GM12892 (cell line): ENCODE measurements at places on chromosomes 13 and 19.

DNA sequence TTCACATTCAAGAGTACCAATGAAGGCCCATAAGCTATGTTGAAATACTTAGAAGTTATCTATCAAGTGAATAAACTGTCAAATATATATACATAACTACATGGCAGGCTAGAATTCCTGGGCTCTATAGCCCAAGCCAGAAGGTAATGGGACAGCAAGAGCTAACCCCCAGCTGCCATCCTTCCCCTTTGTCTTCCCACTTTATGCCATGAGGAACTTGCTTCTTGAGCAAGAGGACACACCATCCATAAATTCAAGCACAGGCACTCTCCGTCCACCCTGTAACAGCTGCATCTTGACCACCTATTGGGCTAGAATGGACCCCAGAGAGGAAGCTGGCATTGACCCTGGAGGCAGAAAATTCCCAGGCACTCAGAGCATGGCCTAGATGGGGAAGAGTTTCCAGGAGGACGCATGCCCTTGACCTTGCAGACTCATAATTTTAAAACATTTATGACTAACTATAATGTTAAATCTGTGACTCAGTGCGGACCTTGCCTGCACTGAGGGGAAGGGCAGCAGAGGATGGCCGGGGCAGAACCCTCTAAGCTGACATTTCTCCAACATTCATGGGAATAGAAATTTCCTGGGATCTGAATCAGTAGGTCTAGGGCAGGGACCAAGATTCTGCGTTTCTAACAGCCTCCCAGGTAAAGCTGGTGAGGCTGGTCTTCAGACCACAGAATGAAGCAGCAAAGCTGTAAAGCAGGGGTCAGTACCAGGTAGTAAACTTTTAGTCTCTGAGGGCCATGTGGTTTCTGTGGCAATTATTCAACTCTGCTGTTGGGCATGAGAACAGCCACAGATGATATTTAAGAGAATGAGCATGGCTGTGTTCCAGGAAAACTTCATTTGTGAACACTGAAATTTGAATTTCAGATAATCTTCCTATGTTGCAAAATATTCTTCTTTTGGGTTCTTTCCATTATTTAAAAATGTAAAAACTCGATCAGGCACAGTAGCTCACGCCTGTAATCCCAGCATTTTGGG, 71.4 kb upstream of the CLDN10 start:
- no peak for DNase-seq

DNA sequence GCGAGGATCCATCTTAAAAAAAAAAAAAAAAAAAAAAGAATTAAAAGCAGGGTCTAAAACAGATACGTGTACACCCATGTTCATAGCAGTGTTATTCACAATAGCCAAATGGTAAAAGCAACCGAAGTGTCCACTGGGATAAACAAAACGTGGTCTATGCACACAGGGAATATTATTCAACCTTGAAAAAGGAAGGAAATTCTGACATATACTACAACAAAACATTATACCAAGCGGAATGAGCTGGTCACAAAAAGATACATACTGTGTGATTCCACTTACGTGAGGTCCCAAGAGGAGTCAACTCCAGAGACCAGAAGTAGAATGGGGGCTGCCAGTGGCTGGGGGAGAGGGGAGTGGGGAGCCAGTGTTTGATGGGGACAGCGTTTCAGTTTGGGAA, 14.7 kb upstream of the ADPRHL1 start:
- DNase-seq = no peak

DNA sequence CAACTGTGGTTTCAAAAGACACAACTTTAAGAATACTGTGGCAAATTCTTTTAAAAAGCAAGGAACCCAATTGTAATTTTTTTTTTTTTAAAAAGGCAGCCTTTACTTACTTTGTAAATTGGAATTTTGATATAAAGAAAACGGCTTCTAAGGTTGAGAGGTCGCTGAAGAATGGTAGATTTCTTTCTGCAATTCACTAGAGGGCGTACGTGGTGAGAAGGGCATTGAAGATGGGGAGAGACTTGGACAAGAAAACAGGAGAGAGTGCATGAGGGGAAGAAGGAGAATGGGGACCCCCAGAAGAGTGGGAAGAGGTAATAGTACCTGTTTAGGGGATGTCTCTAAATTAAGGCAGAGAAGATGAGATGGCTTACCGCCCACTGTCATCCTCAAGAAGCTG, 33.5 kb upstream of the PABPC3 start:
- no peak for DNase-seq

- no peak for DNase-seq
Measured at GRCh38 chr19:56642711-56643459, at the start of gene SMIM17. TSS of gene SMIM17 (plus strand) at chr19:56643159. CDS start at chr19:56645668, 2,509 bp downstream.

- no peak for DNase-seq
Measured at GRCh38 chr13:79681069-79681468, 200.1 kb downstream of the NDFIP2 start.

DNA sequence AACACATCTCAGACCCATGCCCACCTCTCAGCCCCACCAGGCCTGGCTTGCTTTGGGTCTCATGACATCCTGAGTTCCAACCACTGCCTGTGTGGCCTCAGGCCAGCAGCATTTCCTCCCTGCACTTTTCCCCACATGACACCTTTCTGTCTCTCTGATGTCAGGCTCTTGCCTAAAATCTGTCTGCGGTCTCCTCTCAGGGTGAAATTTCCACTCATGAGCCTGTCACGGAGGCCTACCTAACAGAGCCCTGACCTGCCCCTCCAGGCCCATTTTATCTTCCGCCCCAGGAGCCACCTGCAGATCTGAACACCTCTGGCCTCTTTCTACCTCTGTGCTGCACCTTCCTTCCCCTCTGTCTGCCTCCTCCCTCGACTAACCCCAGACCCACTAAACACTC, 93.5 kb downstream of the ZDHHC20 start:
- DNase-seq = no peak

DNA sequence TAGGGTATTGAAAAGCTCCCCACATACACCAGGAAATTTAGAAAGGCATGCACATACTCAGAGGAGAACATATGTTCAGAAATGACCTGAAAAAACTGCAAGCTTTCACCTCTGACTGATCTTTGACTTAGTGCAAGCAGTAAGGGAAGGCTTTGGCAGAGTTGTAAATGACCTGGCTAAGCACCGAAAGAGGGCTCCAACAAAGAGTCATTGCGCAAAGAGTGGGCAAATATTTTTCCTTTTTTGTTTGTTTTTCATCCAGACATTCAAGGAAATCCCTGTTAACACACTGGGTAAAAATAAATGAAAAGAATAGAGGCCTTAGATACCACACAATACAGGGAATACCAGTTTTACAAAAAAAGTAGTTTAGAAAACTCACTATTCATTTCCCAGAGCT, 5.2 kb upstream of the ZNF233 start:
- DNase-seq = no peak

- no peak for DNase-seq
Measured at GRCh38 chr13:99376132-99376531, 68.9 kb upstream of the GPR183 start.

- DNase-seq = no peak
Measured at GRCh38 chr13:108451121-108451520, 178.3 kb upstream of the MYO16 start.

DNA sequence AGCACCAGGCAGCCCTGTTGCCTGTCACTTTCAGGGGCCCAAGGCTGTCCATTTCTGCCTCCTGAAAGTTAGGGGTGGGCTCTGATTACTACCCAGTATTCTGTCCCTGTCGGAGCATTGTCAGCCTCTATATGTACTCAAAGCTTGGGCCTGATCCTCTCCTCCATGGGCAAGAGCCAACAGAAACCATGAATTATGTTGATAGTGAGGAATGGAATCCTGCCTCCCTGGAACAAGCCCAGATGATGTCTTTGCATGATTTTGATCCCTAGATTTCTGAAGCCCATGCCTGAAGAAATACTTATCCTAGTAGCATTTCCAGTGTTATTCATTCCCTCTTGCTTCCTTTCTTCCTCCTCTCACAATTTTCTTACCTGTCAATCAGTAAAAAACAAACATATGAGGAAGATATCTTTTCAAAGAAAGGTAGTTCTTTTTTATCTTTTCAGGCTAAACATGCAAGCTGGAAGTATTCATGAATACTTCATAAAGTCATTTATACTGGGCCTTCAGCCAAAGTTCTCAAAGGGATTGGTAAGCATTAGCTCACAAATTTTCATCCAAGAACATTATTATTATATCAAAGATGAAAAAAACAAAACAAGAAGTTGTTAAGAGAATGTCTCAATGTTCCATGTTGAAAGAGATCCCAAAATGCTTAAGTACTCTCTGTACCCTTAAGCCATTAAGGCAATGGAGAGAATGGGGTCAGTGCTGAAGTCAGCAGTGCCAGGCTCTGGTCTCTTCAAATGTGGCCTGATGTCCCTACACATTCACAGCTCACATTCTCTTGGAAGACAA, 171.7 kb downstream of the NHLRC3 start:
- DNase-seq = no peak

DNA sequence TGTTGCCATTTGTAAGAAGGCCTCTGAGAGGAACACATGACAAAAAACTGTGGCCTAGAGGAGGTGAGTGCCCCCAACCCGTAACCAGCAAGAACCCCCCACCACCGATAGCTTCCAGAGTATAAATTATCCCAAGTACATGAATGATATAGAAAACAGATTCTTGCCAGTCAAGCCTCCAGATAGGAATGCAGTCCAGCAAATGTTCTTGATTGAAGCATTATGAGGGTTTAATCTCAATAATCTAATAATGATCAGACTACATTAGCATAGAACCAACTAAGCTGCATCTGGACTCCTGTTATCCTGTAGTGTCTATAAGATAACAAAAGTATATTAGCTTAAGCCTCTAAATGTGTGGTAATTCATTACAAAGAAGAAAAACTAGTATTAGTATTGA, 908.9 kb upstream of the ATXN8OS start:
- DNase-seq = no peak

DNA sequence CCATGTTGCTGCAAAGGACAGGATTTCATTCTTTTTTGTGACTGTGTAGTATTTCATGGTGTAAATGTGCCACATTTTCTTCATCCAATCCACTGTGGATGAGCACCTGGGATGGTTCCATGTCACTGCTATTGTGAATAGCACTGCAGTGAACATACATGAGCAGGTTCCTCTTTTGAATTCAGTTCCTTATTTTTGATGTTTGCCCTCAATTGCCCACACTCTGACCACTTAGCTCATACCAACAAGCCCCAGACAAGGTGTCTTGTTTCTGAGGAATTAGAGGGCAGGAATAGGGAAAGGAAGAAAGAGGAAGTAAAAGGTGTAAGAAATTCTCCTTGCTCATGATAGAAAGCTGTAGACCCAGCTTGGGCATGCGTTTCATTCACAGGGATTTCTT, 244.2 kb upstream of the ZNF507 start:
- DNase-seq = no peak

DNA sequence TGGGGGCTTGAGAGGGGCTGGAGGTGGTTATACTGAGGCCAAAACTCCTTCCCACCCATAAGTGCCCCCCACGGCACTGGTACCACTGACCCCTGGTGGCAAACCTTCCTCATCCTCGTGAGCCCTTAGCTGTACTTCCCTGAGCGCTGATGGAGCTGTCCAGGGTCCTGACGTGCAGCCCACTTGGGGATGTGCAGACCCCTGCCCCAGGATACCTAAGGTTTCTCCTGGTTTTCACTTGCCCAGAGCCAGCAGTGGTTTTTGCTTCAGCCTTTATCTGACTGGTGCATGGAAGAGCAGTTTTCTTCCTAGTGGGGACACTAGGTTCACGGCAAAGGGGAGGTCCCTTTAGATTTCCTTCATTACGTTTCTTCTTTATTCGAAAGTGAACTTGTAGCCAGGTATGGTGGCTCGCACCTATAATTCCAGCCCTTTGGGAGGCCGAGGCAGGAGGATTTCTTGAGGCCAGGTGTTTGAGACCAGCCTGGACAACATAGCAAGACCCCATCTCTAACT, 28.7 kb upstream of the KCTD15 start:
- no peak for DNase-seq

GRCh38 chr19:5155586-5156210, 184.9 kb downstream of the PTPRS start:
- DNase-seq = no peak

GRCh38 chr19:19537075-19538048, 703 bp upstream of the CILP2 start:
- DNase-seq = no peak

DNA sequence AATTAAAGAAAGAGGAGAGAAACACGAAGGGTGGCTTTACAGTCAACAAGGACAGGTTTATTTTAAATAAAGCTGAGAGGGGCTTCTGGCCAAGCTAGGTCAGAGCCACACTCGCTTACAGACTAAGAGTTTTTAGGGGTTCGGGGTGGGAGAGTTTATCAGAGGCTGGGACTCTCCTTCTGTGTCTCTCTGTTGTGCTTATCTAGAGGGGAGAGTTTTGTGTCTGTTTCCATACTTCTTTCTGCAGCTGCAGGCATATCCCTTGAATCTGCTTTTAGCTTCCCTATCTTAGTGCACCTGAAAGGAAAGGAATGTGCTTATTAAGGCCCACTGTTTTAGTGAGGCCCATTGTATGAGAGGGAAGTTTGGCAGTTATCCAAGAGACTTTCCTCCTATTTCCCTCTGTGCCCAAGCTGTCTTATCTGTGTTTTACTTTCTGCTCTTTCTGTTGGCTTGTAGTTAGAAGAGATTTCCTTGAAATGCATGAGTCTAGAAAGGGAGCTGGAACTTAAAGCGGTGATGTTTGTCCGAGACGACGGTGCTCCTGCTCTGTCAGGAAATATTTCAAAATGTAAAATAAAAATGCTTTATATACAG, 275.3 kb downstream of the KCTD12 start:
- DNase-seq = no peak

GRCh38 chr19:3827306-3827705, 41.1 kb upstream of the MATK start:
- DNase-seq = no peak

DNA sequence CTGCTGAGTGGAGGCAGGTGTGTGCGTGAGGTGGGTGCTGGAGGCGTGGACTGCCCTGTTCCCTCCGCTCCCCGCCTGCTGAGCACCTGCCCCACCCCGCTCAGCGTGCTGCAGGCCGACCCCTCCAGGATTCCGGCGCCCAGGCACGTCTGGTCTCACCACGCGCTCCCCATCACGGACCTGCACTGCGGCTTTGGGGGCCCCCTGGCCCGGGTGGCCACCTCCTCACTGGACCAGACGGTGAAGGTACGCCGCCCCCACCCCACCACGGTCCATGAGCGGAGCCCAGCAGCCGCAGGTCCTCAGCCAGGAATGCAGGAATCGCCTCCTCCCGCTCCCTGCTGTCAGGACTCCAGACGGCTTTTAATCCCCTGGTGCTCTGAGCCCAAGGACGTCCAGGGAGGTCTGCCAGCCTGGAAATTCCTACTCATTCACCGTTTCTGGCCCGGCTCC, 6.0 kb downstream of the WDR18 start:
- DNase-seq = no peak

- DNase-seq = no peak
Measured at GRCh38 chr13:93422980-93423543, 196.5 kb downstream of the GPC6 start.
